ENCODE measurements at places on chromosomes 11 and 22.

- no peak for DNase-seq
These were observed 248.1 kb downstream of the CNTN5 start for GRCh38 chr11:99268886-99269285.

DNA sequence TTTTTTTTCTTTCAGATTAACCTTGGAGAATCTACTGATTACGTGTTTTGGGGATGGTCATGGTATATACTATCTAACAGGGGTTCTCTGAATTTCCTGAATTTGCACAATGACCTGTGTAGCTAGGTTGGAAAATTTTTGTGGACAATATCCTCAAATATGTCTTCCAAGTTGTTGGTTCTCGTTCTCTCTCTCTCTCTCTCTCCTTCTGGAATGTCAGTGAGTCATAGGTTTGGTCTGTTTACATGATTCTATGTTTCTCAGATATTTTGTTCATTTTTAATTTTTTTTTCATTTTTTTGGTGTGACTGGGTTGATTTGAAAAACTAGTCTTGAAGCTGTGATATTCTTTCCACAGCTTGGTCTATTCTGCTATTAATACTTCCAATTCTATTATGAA is 604.0 kb upstream of the ANO3 start:
- no peak for DNase-seq

DNA sequence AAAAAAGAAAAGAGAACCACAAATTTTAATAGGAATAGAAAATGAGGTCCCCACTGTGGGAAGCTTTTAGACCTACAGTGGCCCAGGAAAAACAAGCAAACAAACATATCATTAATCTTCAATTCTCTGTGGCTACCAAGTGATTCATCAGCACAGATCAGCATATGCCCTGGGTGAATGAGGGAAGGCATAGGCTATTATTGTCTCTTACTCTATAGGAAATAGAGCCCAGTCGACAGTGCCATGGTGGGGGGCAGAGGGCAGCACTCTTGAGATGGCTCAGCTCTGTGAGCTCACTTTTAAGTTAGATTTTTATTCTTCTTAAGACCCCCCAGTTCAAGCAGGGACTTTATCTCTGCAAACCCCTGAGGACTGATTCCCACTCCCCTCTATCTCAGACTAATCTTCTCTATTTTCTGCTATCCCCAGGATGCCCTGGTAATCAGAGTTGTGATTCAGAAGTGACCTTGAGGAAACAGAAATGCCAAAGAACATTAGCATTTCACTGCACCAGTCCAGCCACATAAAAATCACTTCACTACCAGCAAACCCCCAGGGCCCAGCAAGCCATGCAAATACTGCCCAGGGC is 9.5 kb upstream of the FEZ1 start:
- DNase-seq, result no peak

- no peak for DNase-seq
These were observed 23.1 kb upstream of the ATXN10 start for GRCh38 chr22:45648301-45649117.

- no peak for DNase-seq
These were observed 53.8 kb downstream of the TRIOBP start for GRCh38 chr22:37750596-37751162.

GRCh38 chr11:105367129-105367528 is 227.6 kb upstream of the CARD18 start:
- DNase-seq, result no peak

GRCh38 chr11:28123151-28123581 is 15.0 kb downstream of the METTL15 start:
- no peak for DNase-seq

DNA sequence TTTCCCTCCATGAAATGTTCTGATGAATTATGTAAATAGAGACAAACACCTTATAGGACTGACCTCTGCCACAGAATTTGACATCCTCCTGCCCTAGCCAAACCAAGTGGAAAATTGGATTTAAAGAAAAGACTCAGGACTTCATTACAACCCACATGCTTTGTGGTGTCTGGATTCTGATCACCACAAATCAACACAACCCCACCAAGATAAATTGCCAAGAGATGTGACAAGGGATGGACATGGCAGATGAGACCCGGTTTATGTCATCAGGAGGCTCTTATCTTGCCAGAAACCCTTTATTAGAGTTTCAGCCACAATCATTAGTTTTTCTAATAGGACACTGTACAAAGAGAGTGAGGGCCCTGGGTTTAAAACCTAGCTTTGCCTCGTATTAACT is 57.9 kb upstream of the SLC6A5 start:
- DNase-seq, result no peak

DNA sequence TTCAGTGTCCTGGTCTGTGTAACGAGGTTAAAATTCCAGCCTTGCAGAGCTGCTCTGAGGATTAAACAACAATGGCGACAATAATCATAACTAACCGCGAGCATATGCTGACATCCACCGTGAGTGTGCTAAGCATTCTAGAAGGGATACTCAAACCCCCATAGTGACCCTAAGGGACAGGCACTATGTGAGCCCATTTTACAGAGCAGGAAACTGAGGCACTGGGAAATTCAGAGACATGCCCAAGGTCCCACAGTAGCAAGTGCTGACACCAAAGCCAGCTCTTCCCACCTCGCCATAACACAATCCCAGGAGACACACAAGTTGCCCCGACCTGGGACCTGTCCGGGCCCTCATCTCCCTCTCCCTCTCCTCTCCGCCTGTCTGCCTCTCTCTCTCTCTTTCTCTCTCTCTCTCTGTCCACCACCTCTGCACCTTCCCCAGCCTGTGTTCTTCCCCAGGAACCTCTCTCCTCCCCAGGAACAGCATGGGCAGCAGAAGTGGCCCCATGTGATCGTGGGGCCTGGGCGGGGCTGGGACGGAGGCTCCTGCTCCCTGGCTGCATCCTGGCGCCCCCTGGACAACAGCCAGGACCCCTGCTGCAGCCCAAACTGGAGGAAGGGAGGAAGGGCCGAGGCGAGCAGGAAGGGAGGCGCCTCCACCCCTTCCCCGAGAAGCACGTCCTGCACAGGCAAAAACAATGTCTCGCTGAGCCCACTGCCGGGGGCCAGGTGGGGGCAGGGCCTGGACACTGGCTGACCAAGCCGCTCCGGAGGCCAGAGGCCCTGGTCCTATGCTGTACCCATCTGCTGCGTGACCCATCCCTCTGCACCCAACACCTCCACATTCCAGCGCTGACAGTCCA is 14.8 kb upstream of the MFNG start:
- DNase-seq, result no peak

GRCh38 chr11:75592715-75593114 is 30.7 kb downstream of the SERPINH1 start:
- no peak for DNase-seq

GRCh38 chr11:36953976-36954375 is 355.9 kb upstream of the RAG2 start:
- no peak for DNase-seq

GRCh38 chr11:126181939-126182730 is 29.3 kb downstream of the RPUSD4 start:
- DNase-seq, result no peak

DNA sequence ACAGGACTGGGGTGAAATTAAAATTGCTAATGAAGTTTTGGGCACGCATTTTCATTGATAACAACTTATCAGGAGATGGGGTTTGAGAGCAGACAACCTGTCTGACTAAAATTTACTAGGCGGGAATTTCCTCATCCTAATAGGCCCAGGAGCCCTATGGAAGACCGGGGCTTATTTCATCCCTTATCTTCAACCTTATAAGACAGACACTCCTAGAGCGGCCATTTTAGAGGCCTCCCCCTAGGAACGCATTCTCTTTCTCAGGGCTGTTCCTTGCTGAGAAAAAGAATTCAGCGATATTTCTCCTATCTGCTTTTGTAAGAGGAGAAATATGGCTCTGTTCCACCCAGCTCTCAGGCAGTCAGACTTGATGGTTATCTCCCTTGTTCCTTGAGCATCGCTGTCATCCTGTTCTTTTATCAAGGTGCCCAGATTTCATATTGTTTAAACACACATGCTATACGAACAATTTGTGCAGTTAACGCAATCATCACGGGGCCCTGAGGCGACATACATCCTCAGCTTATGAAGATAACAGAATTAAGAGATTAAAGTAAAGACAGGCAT is 39.3 kb upstream of the ZC3H12C start:
- DNase-seq, result no peak

- DNase-seq, result no peak
These were observed 95.2 kb downstream of the DSCAML1 start for GRCh38 chr11:117701781-117702180.

GRCh38 chr11:64661146-64661545 is 61.9 kb downstream of the NRXN2 start:
- DNase-seq, result no peak

DNA sequence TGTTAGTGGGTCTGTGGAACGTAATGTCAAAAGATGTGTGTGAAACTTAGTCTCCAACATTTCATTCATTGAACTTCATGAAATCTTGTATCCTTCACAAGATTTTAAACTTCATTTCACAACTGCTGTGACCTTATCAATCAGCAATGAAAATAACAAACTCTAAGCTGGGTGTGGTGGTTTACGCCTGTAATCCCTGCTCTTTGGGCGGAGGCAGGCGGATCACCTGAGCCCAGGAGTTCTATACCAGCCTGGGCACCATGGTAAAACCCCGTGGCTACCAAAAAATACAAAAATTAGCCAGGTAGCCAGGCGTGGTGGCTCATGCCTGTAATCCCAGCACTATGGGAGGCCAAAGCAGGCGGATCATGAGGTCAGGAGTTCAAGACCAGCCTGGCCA is 5.1 kb downstream of the CHKA start:
- no peak for DNase-seq

- no peak for DNase-seq
These were observed 17.1 kb downstream of the MIAT start for GRCh38 chr22:26674211-26675190.

DNA sequence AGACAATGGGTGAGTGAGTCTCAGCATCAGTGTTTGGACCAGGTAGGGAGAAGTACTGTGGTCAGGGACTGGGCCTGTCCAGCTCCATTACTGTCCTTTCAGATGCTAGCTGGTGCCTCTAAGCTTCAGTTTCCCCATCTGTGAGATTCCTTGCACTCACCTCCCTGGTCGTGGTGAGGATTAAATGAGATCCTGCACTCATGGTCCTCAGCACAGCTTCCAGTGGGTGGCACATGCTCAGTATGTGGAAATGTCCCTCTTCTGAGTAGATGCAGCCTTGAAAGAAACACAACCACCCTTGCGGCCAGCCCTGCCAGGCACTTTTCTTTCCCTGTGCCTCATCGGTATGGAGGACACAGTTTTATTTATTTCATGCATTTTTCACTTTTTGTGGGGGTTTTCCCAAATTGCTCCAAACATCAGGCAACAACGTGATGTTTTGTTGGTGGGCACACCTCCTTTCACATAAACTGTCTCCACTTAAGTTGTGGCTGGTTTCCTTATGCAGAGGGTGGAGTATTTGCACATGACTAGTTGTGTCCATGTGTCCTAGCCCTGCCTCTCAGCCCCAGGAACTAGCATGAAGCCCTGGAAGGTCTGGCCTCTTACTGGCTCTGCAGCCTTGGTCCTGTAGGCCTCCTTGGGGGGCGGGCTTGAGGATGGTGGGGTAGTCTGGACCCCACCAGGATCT is 1.1 kb downstream of the LZTR1 start:
- no peak for DNase-seq

- no peak for DNase-seq
These were observed 42.0 kb upstream of the TUB start for GRCh38 chr11:8038811-8039529.

- DNase-seq, result no peak
These were observed 16.9 kb downstream of the CSF2RB start for GRCh38 chr22:36930041-36930935.

GRCh38 chr22:33579448-33580093 is 340.7 kb downstream of the LARGE1 start:
- DNase-seq, result no peak

GRCh38 chr11:112941104-112941503 is 20.1 kb upstream of the NCAM1 start:
- DNase-seq, result no peak

- DNase-seq, result no peak
These were observed 551.8 kb downstream of the LUZP2 start for GRCh38 chr11:25048632-25049031.

DNA sequence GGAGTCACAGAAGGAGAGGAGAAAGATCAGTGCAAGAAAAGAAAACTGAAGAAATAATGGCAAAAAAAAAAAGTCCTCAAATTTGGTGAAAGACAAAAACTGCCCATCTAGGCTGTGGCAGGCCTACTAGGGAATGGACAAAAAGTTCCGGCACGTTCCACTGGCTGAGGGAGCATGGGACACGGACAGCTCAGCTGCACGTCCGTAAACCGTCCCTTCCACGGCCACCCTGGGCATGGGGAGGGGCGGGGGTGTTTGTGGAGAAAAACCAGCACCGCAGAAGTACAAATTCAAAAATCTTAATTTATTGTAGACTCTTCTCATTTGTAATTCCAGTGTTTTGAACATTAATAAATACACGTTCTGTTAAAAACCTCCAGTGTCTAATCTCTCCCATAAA is 25.4 kb downstream of the TRMU start:
- no peak for DNase-seq

DNA sequence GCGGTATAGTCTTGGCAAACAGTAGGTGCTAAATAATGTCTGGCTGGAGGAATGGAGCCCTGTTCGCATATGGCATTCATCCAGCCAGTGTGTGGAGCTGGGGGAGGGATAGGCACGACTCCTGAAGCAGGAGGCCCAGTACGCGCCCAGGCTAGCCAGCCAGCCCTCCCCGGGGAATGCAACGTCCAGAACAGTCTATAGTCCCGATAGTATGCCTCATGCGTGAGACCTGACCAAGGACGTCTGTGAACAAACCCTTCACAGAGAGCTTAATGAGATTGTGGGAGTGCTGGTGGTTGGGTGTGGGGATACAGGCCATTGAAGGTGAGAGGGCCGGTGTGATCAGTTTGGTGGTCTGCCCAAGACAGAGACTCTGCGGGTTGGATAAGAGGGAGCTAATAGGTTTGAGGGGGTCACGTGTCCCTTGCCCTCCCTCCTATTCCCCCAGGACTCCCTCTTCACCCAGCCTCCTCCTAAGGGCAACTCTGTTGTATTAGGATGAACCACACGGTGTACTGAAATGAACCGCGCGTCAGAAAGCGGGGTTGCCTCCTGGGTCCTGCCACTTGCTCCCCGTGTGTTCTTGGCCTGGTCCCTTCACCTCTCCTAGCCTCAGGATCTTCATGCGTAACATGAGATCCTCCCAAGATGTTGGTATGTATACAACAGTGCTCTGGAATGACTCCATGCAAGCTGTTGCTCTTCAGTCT is 987 bp upstream of the GRIK4 start:
- DNase-seq, result no peak

DNA sequence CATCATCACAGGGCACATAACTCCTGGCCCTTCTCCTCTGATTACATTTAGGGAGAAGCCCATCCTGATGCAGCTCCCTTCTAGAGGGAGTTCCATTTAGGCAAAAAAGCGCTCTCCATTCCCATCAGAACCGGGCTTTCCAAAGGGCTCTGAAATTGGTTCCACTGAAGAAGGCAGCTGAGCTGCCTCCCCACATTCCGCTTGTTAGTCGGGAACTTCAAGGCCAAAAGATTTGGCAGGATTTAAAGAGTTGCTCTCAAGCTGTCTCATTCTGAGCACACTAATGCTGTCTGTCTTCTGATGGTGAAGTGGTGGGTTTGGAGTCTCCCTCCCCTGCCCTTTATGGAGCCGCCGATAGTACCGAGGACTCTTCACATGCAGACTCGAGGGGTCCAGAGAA is 26.6 kb upstream of the CABP7 start:
- no peak for DNase-seq

All from stimulated activated CD8-positive, alpha-beta memory T cell treated with anti-CD3 and anti-CD28 coated beads, Interleukin-7, amount 100 ng/mL, for 1 hour (primary cell).